ENCODE measurements at places on chromosomes 16 and 17.

DNA sequence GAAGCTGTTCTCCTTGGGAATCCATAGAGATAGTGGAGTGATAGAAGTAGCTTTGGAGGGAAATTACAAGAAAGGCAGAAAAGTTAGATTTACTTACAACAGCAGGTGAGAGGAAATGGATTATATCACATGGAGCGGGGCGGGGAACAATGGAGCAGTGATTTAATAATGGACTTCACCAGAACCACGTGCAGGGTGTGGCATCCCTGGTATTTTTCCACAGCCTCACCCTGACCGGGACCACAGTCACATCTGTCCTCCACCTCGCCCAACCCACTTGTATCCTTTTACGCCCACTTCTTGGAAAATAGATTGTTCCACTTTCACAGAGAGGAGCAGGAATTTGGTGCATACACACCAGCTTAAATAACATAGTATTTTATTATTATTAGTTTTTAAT is 15.9 kb upstream of the CYB5B start:
- DNase-seq, result no peak

- no peak for DNase-seq
Measured at GRCh38 chr17:28948873-28949184, 2.5 kb downstream of the PHF12 start.

DNA sequence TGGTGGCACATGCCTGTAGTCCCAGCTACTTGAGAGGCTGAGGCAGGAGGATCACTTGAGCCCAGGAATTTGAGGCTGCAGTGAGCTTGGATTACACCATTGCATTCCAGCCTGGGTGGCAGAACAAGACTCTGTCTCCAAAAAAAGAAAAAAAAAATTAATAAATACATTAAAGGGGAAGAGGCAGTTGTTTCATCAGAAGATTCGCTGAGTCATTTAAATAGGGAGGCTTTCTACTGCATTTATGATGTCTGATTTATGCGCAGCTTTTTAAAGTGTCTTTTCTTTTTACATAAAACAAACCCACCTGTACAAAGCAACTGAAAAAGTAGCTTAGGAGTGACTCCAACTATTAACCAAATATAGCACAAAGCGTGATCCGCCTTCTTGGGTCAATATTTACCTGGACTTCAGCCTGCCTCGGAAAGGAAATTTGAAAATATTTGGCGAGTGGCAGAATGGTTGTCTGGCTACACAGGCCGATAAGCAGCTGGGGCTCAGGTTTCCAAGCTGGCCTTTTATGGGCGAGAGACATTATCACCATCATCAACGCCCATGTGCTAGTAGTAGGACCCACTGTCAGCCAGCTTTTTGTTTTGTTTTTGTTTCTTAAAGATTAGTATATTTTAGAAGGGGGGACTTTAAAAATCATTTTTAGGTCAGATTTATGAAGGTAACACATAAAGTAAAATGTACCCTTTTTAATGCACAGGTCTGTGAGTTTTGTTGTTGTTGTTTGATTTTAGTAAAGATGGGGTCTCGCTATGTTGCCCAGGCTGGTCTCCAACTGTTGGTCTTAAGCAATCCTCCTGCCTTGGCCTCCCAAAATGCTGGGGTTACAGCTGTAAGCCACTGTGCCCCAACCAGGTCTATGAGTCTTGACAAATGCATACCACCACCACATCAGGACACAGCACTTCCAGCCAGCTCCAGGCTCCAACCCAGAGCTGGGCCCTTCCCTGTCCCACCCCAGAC is 42.5 kb upstream of the RASD1 start:
- peak; percentile 86 for DNase-seq

- DNase-seq, result no peak
Measured at GRCh38 chr16:89476379-89476778, 14.0 kb downstream of the ANKRD11 start.

GRCh38 chr16:74862743-74863244 is 88.2 kb upstream of the FA2H start:
- DNase-seq, result peak; percentile 39

- DNase-seq, result no peak
Measured at GRCh38 chr16:87833548-87833947, 35.8 kb downstream of the SLC7A5 start.

DNA sequence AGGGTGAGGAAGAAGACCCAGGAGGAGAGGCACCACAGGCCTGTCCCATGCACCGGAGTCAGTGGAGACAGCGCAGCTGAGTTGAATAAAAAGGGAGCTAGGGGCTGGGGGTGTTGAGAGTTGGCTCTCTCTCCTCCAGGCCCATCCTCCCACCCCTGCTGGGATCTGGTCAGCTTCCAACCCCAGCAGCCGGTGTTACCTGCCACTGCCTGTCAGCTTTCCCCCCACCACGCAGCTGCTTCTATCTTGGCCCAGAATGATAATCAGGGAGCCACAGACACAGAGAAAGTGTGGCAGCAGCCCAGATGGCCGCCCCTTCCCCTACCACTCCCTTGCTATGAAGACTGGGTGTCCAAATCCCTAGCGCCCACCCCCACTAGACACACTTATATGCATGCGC is 120.6 kb upstream of the RPL38 start:
- DNase-seq, result peak; percentile 61

DNA sequence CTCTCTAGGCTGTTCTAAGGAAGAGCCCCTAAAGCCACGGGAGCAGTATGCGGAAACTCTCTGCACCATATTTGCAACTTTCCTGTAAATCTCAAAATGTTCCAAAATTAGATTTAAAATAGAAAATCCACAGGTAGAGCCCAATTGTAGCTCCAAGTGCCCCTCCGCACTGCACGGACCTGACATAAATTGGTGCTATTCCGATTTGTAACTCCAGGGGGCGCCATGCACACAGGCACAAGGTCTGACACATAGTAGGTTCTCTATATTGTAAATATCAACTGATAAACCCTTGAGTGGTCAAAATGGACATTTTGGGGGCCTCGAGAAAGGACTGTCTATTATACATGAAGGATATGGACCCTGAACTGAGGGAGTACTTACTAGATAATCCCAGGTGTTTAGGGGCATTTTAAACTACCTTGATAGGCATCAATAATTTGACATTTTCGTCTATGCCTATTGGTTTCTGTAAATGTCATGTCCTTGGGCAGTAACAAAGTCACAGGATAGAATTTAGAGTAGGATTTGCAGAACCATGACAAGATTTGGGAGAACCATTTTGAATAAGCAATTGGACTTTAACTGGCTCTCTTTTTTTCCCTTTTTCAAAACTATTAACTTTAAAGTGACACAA is 36.6 kb upstream of the TMEM132E start:
- peak; percentile 4 for DNase-seq

DNA sequence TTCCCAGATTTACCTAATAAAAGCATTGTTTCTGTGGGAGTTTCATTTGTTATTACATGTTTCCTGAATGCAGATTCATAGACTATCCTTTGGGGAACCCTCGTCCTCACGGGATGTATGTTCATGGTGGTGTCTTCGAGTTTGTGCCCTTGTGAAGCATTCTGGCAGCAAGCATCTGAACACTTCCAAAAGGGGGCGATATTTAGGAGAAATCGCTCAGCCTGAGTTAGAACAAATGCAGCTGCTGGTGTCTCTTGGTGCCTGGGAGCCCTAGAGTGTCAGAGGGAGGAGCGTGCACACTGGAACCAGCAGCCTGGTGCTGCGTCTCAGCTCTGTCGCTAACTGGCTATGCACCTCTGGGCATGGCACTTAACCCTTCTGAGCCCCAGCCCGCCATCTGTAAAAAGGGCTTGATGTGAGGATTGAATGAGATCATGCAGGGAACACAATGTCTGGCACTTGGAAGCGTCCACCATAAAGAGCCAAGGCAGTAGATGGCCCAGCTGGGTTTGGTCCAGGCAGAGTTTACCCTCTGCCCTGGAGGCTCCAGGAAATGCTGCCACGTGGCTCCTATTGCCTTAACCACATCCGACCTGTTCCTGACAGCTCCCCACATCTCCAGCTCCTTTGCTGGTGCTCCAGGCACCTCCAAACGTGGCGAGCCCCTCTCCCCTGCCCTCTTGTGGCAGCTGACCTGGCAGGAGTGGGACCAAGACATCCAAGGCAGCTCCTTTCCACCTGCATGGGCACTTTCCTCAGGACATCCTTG is 25.0 kb upstream of the C16orf78 start:
- no peak for DNase-seq

- DNase-seq, result no peak
Measured at GRCh38 chr16:50814541-50814940, 72.7 kb downstream of the CYLD start.

DNA sequence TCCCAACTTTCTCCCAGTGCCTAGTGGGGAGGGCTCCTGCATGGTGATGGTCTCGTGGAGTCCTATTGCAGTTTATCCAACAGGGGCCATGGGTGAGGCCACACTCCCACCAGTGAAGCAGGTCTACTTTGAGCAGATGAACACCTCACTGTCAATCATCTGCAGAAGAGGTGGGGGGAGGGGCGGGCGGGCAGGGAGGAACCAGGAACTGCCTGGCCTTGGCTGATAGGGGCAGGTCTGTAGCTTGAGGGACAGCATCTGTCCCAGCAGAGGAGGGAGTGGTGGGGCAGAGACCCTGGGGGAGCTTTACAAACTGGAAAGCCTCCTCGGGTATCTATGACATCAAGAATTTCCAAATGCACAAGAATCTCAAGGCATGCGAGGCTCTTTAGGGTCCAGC is 58.7 kb upstream of the ZNF423 start:
- DNase-seq, result no peak

DNA sequence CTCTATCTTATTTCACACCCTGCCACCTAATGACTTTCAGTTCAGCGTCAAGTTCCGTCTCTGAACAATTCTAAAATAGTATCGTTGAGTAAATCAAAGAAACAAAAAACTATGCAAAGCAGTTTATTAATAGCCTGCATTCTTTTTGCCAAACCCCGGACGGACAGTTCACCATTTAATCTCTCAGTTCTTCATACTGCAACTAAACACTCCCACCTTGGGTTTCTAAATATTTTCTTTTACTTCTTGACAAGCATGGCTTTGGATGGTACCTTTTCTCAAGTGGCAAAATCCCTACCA is 1.2 kb downstream of the MYH11 start:
- no peak for DNase-seq

DNA sequence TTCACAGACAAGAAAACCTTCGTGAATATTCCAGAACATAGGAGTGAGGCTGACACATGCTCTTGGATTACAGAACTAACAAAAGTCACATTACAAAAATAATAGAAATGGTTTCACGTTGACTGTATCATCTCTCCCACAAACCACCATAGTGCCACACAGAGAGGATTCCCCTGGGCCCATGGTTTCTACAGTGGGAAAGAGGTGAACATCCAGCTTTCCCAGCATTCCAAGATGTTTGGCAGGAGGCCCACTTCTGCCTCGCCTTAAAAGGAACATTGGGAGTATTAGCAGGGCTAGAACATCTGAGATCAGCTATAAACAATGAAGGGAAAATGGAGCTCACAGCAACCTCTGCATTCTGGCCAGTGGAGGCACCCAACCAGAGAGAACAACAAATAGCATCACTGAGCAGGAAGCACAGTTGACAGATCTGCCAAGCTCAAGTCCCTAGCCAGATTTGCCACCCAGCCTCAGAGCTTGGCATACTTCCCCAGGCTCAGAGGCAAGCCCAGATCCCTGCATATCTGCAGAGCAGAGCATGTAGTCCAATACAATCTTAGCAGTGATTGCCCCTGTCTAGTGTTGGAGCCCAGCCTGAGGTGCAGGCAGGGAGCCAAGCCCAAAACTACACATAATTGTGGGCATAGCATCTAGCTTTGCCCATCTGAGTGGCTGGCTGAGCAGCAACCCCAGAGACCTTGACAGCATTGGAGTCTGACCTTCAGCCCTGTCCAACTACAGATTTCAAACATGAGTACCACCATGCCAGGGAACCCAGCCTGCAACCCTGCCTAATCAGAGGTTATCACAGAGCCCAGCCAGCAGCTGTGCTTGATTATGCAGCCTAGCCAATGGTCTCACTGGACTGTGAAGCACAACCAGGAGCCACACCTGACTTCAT is 260.4 kb downstream of the CEP112 start:
- DNase-seq, result no peak

DNA sequence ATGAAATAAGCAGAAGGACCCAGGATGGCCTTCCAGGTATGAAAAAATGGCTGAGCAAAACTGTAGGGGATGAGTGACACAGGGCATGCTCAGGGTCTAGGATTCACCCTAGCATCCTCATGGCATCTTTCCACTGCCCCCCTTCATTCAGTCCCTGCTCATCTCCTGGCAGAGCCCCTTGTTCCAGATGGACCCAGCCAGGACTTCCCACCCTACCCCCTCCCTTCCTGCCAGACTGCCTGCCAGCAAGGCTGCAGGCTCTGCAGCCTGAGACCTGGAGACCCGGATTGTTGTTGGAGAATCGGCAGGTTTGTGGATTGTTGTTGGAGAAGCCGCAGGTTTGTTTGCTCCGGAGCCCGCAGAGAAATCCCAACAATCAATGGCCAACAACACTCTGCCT is 6.6 kb downstream of the SEZ6 start:
- no peak for DNase-seq

- no peak for DNase-seq
Measured at GRCh38 chr17:35081638-35082037, 18.1 kb upstream of the RFFL start.

DNA sequence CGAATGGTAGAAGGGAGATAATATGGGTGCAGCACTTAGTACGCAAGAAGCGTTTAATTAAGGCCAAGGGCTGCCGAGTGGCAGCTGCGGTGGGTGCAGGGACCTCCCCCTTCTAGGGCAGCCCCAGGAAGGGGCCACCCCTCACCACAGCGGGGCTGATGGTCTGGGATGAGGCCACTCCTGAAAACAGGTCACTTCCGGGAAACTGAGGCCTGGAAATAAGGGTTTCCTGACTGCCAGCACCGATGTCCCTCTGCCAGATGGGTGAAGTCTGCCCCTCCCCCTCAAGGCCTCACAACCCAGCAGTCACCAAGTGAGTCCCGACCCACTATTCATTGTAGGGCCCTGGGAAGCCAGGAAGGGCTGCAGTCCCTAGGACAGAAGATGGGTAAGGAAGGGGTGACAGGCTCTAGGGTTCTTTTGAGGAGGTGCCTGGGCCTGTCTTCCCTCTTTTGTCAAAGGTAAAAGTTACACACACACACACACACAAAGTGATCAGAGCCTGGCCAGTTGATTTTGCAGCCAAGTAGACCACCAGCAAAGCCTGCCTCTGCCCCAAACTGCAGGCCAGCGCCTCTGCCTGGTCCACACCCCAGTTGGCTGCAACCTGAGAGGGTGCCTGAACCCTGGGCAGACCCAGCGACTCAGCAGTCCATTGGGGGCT is 12.5 kb downstream of the SREBF1 start:
- DNase-seq, result peak; percentile 70

GRCh38 chr17:17150448-17150800 is 55.7 kb downstream of the PLD6 start:
- no peak for DNase-seq
